ENCODE measurements at places on chromosomes 16 and 17.

- peak; percentile 18 for DNase-seq
Measured at GRCh38 chr16:2883458-2883908, 468 bp downstream of the FLYWCH2 start.

- DNase-seq = no peak
Measured at GRCh38 chr16:1784977-1785845, 2.5 kb downstream of the NUBP2 start.

DNA sequence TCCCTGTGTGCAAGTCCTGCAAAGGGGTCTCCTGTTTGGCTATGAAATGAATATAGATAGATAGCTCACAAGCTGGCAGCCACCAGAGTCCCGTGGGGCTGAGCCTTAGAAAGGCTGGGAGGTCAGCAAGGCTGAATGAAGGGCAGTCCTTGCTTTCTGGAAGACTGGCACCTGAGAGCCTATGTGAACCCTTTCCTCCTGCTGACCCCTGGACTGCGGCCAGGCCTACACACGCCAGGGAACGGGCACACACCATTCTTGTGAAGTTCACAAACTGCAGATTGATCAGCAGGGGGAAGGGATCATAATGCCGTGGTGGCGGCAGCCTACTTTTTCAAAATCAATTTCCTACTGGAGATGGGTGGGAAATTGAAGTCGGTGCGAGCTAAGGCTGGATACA lies 985 bp upstream of the C17orf107 start:
- DNase-seq = no peak

- no peak for DNase-seq
Measured at GRCh38 chr17:49882434-49882833, 34.6 kb upstream of the TAC4 start.

DNA sequence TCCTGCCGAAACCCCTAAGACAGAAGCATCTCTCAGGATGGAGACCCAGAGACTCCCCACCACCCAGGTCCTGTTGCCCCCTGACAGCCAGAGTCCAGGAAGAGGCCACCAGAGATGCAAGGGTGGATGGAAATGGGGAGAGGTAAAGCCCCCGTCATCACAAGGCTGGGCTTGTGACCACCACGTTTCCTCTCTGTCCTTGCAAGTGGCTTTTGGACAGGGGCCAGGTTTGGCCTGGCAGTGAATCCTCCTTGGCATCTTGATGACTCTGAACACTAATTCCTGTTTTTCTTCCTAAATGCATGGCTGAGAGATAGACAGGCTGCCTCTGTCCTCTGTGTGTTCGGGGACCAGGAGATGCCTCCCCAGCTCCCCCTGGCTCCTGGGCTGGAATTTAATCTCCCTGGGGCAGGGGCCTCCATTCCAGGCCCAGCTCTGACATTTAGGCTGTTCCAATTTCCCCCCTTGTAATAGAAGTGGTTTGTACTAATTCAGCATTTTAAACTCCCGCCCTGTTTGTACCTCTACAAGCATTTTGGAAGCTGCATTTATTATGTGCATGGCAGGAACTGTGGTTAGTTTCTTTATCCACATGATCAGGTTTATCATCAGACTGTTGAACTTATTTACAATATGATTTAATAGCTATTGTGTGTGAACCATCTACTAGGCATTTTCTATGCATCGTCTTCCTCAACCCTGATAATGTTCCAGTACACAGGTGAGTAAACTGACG lies 116.1 kb upstream of the IRX6 start:
- no peak for DNase-seq

GRCh38 chr16:56066617-56067016 lies 124.7 kb upstream of the GNAO1 start:
- DNase-seq = no peak

DNA sequence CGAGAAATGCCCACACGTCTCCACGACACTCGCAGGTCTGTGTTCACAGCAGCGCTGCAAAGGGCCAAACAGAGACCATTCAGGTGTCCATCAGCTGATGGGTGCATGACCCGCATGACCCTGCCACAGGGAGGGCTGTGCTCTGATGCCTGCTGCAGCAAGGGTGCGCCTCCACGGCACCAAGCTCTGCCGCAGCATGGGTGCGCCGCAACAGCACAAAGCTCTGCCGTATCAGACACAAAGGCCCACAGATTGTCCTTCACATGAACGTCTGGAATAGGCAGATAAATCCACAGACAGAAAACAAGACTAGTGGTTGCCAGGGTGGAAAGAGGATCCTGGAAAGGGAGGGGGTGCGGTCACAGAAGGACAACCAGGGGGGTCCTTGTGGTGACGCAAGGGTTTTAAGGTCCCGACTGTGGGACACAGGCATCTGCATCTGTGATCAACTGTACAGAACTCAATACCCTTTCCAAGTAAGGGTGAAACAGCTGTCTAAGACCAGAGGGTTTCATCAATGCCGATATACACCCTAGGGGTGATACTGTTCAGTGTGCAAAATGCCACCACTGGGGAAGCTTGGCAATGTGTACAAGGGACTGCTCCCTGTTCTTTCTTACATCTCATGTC lies 121.0 kb downstream of the ANKRD11 start:
- no peak for DNase-seq

All from small intestine (tissue), 16 donors.